Heart left ventricle (tissue), 16 donors: ENCODE measurements at places on chromosomes 11 and 22.

- peaks cover 22% of the 10 kb centered on the region for H3K4me1 ChIP-seq
- H3K4me3 ChIP-seq: no peak overlapping the region
- H3K27me3 ChIP-seq: no peaks in the 10 kb centered on the region
- no peak overlapping the region for H3K27ac ChIP-seq
- H3K36me3 ChIP-seq: peaks cover 5% of the 10 kb centered on the region
These were observed 2.9 kb downstream of the FAM118B start for GRCh38 chr11:126214441-126214840.

DNA sequence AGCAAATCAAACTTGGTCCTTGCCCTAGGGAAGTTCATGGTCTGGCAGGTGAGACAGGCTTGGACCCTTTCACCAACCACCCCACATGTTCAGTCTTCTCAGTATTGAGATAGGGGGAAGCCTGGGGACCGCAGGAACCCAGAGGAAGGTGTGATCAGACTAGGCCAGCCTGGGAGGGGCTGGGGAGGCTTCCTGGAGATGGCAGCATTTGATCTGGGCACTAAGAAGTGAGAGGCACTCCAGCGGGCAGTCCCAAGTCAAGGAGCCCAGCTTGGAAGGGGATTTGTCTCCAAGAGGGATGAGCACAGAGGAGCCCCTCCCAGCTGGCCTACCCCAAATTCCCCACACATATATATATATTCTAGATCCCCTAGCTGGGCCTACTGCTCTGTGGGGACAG is 5.4 kb downstream of the LRRC32 start:
- no peak overlapping the region for H3K4me3 ChIP-seq
- peaks cover 39% of the 10 kb centered on the region for H3K4me1 ChIP-seq
- peak overlapping the region; percentile 68 for H3K27ac ChIP-seq
- H3K27me3 ChIP-seq: no peaks in the 10 kb centered on the region

GRCh38 chr22:35033635-35034296 is 32.2 kb upstream of the ISX start:
- H3K36me3 ChIP-seq: no peaks in the 10 kb centered on the region
- H3K27me3 ChIP-seq: no peaks in the 10 kb centered on the region
- no peak overlapping the region for H3K27ac ChIP-seq
- no peak for DNase-seq
- no peaks in the 10 kb centered on the region for H3K4me1 ChIP-seq
- no peak overlapping the region for H3K4me3 ChIP-seq

DNA sequence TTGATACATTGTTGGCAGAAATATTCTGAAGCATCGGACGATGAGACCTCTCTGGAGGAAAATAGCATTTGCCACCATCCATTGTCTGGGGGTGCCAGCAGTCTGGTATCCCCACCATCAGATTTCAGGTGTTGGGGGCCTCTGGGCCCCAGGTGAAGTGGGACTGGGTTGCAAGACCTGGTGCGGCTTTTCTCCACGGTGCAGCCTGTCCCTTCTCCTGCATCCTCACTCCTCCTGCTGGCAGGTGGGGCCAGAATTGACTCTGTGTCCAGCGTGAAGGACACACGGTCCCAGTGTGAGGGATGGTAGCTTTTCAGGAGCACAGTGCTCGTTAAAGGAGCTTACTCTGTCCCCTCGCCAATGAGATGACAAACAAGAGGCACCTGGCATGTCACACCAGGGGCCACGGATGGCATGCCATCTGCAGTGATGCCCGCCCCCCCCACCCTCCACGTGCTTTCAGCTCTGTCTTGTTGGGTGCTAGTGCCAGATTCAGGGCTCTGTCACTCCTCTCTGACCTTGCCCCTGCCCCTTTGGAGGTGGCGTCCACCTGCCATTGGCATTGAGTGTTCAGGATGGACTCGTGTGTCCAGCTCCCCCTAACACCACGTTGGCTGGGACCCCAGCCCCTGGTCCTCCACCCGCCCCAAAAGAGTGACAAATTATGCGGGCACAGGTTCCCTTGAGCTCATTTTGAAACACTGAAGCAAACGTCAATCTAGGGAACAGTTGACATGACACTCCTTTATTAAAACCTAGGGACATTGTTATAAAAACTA is 62.4 kb downstream of the PARVG start:
- H3K4me1 ChIP-seq: no peaks in the 10 kb centered on the region
- H3K36me3 ChIP-seq: no peaks in the 10 kb centered on the region

- no peak overlapping the region for H3K27ac ChIP-seq
- no peak overlapping the region for H3K4me3 ChIP-seq
- no peaks in the 10 kb centered on the region for H3K4me1 ChIP-seq
- no peak for DNase-seq
These were observed 15.4 kb downstream of the MS4A13 start for GRCh38 chr11:60530454-60531100.

GRCh38 chr11:56923116-56923515 is 65.6 kb upstream of the OR5AK2 start:
- H3K27ac ChIP-seq: no peak overlapping the region
- DNase-seq: no peak
- no peaks in the 10 kb centered on the region for H3K4me1 ChIP-seq
- H3K36me3 ChIP-seq: no peaks in the 10 kb centered on the region
- no peak overlapping the region for H3K4me3 ChIP-seq

DNA sequence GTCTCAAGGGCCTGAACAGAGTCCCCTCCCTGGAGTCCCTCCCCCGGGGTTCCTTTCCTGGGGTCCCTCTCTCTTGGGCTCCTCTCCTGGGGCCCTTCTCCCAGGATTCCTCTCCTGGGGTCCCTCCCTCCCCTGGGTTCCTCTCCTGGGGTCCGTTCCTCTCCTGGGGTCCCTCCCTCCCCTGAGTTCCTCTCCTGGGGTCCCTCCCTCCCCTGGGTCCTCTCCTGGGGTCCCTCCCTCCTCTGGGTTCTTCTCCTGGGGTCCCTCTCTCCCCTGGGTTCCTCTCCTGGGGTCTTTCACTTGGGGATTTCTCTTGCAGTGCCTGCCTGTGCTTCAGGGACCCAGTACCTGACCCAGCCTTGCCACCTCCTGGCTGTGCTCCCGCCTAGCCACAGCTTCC is 386.1 kb downstream of the TBC1D22A start:
- H3K27me3 ChIP-seq: no peaks in the 10 kb centered on the region
- no peak overlapping the region for H3K27ac ChIP-seq
- DNase-seq: no peak
- H3K36me3 ChIP-seq: no peaks in the 10 kb centered on the region

DNA sequence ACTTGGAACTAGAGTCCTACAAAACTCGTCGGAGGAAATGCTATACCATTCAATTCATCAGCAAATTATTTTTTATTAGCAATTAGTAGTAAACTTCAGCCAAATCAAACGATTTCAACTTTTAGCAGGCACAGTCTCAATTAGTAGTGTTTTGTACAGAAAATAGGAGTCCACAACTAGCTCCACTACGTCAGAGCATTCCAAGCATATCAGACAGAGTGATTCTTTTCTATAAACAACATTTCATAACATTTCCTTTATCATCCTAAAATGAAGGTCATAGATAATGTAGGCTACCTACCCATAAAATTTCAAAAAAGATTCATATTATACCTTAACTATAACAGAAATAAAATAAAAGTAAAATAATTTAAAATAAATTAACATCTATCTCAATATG is 169.9 kb downstream of the KIF18A start:
- H3K4me3 ChIP-seq: no peak overlapping the region
- no peak for DNase-seq
- H3K27ac ChIP-seq: no peak overlapping the region
- no peaks in the 10 kb centered on the region for H3K36me3 ChIP-seq

DNA sequence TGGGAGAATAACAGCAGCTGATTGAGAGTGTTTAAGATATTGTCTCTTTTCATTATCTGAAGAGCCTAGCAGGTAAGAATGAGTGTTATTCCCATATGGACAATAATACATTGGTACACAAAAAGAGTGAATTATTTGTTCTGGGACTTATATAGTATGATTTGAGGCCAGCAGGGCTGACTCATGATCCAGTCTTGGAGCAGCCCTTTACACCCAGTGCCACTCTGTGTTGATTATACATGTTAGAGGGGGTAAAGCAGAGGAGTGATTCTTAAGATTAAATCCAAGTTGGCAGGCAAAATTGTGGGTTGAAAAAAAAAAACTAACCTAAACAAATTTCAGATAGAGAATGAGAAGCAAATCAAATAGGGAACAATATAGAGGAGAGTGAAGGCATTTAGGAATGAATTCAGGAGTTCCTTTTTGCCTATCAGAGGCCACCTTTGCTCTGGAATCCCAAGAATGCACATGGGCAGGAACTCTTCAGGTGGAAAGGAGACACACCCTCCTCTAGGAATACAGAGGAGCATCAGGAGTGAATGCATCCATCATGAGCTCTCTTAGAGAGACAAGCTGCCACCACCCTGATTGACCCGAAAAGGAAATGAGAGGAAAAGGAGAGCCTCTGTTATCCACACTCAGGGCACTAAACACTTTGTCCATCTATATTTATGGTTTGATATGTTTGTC is 19.2 kb upstream of the MRGPRX1 start:
- no peak for DNase-seq
- H3K4me1 ChIP-seq: no peaks in the 10 kb centered on the region
- no peak overlapping the region for H3K27ac ChIP-seq
- H3K4me3 ChIP-seq: no peak overlapping the region
- no peaks in the 10 kb centered on the region for H3K36me3 ChIP-seq

- peak overlapping the region; percentile 8 for H3K4me3 ChIP-seq
- H3K36me3 ChIP-seq: no peaks in the 10 kb centered on the region
These were observed 551 bp upstream of the DEUP1 start for GRCh38 chr11:93329936-93330445.

GRCh38 chr11:47359162-47359561 is 6.7 kb upstream of the MYBPC3 start:
- no peak for DNase-seq
- no peaks in the 10 kb centered on the region for H3K27me3 ChIP-seq
- no peak overlapping the region for H3K27ac ChIP-seq
- peaks cover 6% of the 10 kb centered on the region for H3K4me1 ChIP-seq
- H3K4me3 ChIP-seq: no peak overlapping the region

- H3K4me3 ChIP-seq: no peak overlapping the region
- no peak for DNase-seq
- no peaks in the 10 kb centered on the region for H3K27me3 ChIP-seq
- H3K4me1 ChIP-seq: no peaks in the 10 kb centered on the region
- no peak overlapping the region for H3K27ac ChIP-seq
These were observed 156.9 kb upstream of the HSD17B12 start for GRCh38 chr11:43523632-43524031.

DNA sequence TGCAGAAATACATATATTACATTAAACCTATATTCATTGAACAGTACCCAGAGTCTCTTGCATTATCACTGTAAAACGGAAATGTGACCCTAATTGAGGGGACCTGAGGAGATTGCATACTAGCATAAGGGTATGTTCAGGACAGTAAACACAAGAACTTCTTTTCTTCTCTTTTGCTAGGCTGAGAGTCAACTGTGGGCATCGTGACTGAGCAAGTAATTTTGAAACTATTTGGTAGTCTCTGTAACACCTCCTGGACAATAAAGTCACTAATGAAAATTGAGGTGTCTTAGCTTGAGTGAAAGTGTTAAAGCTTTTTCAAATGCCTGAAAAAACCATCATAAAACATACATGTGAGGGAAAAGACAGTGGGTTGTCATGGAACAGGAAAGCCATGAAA is 90.9 kb downstream of the PDHX start:
- no peaks in the 10 kb centered on the region for H3K4me1 ChIP-seq
- no peaks in the 10 kb centered on the region for H3K27me3 ChIP-seq
- no peak for DNase-seq

DNA sequence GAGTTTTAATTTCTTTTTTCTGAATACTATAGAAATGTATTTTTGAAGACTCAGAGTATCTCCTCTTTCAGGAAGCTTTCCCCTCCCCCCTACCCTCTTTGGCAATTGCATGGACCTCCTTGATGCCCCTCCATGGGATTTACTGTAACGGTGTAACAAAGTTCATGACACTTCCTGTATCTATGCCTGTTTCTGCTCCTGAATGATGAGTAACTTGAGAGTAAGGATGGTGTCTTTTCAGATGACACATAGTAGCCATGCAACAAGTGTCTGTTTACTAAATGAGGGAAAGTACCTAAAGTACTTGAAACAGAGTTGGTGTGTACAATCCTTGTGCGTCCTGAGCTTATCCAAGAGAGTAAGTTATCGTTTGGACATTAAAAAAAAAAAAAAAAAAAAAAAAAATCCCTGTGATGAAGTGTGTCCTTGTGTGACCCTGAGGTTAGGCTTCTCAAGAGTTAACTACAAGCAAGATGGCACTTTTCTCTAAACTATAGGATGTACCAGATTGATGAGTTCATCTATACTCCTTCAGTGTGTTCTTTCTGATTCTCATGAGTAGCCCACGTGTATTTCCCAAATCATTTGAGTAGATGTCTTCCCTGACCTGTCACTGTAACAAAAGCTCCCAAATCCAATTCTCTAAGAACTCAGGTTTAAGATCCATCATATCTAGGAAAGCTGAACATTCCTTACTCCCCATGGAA is 7.4 kb downstream of the ETS1 start:
- no peaks in the 10 kb centered on the region for H3K27me3 ChIP-seq
- no peak overlapping the region for H3K27ac ChIP-seq
- H3K4me1 ChIP-seq: peaks cover 18% of the 10 kb centered on the region
- no peaks in the 10 kb centered on the region for H3K36me3 ChIP-seq
- no peak overlapping the region for H3K4me3 ChIP-seq
- no peak for DNase-seq

DNA sequence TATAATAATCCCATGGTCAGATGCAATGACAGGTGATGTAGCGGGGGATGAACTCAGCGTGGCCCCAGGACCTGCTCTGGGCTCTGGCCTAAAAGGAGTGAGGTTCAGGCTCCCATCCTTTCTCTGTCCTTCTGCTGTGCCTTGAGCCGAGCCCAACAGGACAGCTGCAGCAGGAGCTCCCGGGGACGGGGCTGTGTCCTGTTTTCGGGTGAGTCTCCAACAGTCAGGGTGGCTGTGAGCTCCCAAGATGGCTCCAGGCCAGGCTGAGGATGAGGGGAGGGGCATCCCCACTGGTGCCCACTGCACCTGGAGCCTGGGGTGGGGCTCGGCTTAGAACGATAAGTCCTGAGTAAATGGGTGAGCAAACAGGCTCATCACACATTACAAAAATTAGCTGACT is 1385.0 kb downstream of the BRD1 start:
- no peak overlapping the region for H3K27ac ChIP-seq
- H3K4me1 ChIP-seq: no peaks in the 10 kb centered on the region
- H3K27me3 ChIP-seq: no peaks in the 10 kb centered on the region
- no peak for DNase-seq
- no peak overlapping the region for H3K4me3 ChIP-seq
- no peaks in the 10 kb centered on the region for H3K36me3 ChIP-seq

- no peaks in the 10 kb centered on the region for H3K27me3 ChIP-seq
- no peak overlapping the region for H3K27ac ChIP-seq
- no peaks in the 10 kb centered on the region for H3K36me3 ChIP-seq
- H3K4me3 ChIP-seq: no peak overlapping the region
- DNase-seq: no peak
These were observed 3.2 kb downstream of the TH start for GRCh38 chr11:2168286-2169004.

DNA sequence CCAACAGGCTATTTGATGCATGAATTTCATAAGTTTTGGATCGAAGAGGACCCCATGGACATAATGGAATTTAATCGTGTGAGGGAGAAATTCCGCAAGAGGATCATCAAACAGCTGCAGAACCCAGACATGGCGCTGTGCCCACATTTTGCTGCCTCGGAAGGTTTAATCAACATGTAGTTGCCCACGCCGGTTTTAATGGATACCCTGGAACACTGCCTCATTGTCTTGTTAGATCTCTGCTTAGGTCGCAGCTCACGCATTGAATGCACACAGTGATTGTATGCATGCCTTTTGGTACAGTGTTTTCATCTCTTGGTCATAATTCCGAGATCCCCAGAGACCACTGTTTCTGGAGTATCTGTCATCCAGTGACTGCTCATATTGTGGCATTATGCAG is 46.8 kb downstream of the SLN start:
- no peaks in the 10 kb centered on the region for H3K36me3 ChIP-seq
- no peaks in the 10 kb centered on the region for H3K27me3 ChIP-seq
- DNase-seq: no peak
- no peak overlapping the region for H3K4me3 ChIP-seq
